CMK (cell line): ENCODE measurements at places on chromosomes 12 and 14.
A peak's percentile ranks its signal among the peaks of the same experiment; 100 is the strongest.

DNA sequence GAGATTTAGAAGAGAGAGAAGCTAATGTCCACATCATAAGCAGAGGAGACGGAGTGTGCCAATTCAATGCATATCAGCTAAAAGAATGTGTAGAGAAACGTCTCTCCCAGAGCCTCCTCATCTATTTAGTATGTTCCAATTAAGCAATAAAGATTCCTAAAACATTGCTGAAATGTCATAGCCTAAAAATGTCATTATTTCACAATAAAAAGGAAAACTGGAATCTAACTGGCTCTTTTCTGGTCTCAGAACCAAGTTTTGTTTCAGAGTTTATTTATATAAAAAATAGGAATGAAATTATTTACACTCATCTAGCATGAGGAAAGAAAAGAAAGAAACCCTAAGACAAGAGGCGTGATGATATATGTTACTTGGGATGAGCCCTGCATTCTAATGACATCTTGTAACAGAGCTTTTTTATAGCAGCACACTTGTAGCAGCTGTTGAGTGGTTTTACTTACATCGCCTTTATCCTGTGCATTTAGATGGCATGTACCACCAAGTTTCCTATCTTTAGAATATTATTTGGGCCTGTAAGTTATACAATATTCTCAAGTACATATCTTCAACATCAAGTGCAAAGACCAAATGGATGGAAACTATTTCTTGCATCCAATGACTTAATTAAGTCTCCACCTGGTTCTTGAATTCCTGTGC lies 266.3 kb upstream of the PRKD1 start:
- DNase-seq: no peak

DNA sequence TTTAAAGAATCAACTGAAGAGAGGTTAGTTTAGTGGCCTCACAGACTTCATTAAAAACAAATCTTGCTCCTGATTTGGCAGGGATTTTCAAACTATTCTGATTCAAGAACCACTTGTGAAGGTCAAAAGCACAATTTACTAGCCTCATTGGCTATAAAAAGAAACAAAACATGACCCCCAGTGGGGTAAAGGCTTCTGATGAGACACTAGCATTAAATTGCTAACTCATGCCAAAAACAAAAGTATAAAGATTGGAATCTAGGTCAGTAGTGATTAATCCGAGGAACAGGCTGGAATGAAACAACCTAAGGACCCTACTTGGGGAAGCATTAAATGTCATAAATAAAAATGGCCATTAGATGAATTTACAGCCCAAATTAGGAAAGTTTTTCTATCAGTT lies 312.3 kb downstream of the PAWR start:
- DNase-seq: no peak

- DNase-seq: peak; percentile 90
Observed at GRCh38 chr12:110583137-110584059, at the start of gene PPTC7. TSS of gene PPTC7 (minus strand) at chr12:110583318. CDS start at chr12:110583031, 287 bp downstream.

GRCh38 chr12:125143491-125143890 lies 78.3 kb downstream of the AACS start:
- no peak for DNase-seq

DNA sequence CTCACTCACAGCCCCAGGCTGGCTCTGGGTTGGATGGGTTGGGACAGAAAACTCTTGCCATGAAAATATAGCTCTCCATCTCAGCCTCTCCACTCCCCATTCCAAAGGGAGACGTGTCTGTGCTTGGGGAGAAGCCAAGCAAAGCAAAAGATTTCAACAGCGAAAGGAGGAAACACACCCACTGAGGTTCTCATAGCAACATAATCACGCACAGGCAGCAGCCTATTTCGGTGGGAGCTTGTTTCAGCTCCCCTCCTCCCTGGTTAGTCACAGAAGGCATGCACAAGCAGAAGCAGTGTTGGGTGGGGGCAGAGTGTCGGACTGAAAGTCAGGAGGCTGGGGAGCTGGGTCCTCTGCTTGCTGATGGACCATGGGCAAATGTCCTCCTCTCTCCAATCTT lies 1.9 kb upstream of the PRMT8 start:
- DNase-seq: no peak

- DNase-seq: no peak
Observed at GRCh38 chr12:48350249-48351021, at the start of gene ZNF641. TSS of gene ZNF641 (minus strand) at chr12:48350919. CDS start at chr12:48348090, 2,829 bp downstream.

- DNase-seq: no peak
Observed at GRCh38 chr14:66487164-66487563, 993 bp downstream of the CCDC196 start.

DNA sequence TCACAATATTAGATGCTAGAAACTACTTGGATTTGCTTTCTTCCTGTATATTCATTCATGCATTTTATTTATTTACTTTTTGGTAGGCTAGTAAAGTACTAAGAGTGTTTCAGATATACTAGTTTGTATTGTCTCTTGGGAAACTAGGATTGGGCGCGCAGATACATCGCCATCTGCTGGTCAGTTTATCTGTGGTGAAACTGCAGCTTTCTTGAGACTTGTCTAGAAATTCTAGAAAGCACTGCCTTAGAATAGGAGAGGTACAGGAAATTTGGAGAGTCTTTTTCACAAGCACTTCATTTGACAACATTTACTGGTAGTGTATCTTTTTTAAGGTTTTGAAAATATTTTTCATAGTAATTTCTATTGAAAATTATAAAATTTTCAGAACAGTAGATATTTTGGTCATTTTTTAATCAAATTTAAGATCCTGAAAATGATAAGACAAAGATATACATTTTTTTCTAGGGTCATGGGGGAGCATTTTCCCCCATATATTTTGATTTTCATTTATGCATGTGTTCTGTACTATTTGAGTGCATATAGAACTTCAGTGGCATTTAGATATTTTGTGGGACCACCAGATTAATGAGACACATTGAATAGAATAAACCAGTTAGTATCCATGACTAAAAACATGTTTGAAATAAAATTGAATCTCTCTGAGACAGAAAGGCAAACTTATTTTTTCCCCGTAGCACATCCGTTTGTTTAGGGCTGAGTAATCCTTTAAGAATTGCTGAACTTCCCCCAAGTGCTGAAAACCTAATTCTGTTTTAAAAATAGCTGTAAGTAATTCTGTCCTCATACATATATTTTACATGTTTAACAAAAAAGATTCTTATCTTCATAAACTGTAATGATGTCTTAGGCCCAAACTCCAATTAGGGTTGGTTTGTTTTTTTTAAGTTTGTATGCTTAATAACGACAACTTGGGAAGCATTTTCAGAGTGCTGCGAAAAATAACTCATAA lies 44.5 kb downstream of the SLC38A6 start:
- peak; percentile 12 for DNase-seq

- no peak for DNase-seq
Observed at GRCh38 chr14:80906336-80906735, 35.2 kb downstream of the CEP128 start.

- DNase-seq: no peak
Observed at GRCh38 chr12:68389305-68389704, 57.1 kb upstream of the MDM1 start.

GRCh38 chr12:19482551-19483109 lies 43.3 kb downstream of the AEBP2 start:
- DNase-seq: no peak

DNA sequence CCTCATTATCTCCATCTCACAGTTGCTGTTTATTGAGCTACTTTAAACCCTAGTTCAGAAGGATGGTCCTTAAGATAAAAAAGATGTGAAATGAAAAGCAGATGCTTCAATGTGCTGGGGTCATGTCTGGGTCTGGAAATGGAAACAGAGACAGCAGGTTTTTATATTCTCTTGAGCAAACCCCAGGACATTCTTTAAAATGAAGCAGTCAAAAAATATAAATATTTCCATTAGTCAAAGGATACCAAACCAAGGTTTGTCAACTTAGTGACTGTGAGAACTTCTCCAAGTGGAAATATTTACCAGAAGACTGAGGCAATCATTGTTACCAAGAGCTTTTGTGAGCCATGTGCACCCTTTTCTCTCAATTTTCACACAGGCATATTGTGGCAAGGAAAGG lies 102.5 kb upstream of the DIO2 start:
- DNase-seq: no peak

DNA sequence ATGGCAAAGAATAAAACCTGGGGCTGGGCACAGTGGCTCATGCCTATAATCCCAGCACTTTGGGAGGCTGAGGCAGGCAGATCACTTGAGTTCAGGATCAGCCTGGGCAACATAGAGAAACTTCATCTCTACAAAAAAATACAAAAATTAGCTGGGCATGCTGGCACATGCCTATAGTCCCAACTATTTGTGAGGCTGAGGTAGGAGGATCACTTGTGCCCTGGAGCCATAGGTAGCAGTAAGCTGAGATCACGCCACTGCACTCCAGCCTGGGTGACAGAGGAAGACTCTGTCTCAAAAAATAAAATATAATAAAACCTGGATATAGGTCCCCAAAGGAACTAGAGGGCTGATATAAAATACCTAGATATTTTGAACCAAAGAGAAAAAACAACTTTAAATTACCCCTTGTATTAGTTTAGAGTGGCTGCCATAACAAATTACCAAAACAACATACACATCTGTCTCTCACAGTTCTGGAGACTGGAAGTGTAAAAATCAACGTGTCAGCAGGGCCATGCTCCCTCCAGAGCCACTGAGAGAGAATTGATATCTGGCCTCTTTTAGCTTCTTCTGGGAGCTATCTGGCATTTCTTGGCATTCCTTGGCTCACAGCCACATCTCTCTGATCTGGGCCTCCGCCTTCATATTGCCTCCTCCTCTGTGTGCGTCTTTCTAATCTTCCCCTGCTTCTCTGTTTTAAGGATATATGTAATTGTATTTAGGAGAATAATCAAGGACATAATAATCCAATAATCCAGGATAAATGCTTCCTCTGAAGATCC lies 47.9 kb upstream of the ATF7IP start:
- no peak for DNase-seq

- no peak for DNase-seq
Observed at GRCh38 chr12:132827763-132828703, 636 bp downstream of the GOLGA3 start.

GRCh38 chr12:113800201-113800600 lies 165.9 kb downstream of the RBM19 start:
- no peak for DNase-seq

DNA sequence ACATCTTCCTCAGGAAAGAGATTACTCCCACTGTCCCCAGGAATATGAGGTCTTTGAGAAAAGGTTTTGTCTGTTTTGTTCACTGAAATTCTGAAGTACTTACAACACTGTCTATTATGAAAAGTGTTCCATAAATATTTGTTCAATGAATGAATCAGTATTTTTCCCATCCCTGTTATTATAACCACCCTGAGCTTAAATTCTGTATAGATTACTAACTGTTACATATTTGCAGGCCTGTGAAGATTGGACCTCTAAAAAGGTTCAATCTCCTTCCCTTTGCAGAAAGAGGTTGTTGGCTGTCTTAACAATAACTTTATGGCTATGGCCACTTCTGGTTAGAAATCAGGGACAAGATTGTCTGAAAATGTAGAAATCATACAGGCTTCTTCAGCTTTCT lies 174.5 kb upstream of the NPAS3 start:
- DNase-seq: no peak

- no peak for DNase-seq
Observed at GRCh38 chr14:54671537-54671936, 104.6 kb downstream of the SAMD4A start.

DNA sequence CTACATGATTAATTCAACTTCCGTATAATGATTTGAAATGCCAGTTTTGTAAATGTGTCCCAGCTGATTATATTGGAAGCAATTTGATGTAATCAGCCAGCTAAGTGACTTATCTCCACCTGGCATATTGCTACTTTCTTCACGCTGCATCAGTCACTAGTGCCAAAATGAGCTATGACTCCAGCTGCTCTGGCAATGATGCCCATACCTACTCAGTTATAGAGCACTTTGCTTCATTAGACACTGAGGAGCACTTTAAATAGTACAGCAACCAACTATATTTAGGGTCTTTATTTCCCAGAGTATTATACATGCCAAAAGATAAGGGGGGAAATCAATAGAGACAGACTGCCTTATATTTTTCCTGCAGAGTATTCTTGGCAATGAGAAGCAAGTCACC lies 67.9 kb upstream of the LIN7A start:
- no peak for DNase-seq

GRCh38 chr12:106197906-106198623 lies 49.8 kb downstream of the CKAP4 start:
- no peak for DNase-seq

- no peak for DNase-seq
Observed at GRCh38 chr14:85622106-85622505, 92.2 kb downstream of the FLRT2 start.

- DNase-seq: no peak
Observed at GRCh38 chr14:65170768-65171507, 68.6 kb upstream of the MAX start.
